ENCODE measurements at places on chromosomes 3 and 15.

DNA sequence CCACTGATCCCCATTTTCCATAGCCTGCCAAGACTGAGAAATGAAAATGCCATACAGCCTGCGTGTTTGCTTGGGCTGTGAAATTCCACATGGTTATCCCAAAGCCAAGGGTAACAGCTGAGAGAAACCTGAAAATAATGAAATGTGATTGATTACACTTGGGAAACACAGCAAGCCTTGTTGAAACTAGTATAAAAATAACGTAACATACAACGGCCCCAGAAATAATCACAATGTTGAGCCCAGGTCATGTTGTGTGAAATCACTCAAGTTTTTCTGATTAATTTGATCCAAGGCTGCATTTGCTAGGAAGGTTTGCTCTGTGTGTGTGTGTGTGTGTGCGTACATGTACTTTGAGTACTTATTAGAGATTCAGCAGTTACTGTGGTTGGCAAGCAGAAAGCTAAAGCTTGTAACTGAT, 269.0 kb downstream of the OXSM start:
- DNase-seq = no peak

DNA sequence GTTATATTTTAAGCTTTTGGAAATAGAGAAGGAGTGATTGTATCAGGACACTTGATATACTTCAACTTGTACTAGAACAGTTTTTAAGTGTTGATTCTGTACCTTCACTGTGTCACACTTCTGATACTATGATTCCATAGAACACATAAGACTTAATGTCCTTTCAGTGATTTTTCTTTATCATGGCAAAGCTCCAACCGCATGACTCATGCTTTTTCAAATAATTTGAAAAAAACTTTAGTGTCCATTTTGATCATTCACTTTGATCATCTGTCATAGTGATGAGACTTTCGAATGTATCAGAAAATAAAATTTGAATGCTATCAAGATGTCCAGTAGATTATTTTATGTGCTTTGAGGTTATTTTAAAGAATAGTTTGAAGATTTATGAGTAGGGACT, 32.0 kb downstream of the AP4E1 start:
- no peak for DNase-seq

GRCh38 chr3:5035692-5036391, 56.6 kb downstream of the BHLHE40 start:
- DNase-seq = no peak

DNA sequence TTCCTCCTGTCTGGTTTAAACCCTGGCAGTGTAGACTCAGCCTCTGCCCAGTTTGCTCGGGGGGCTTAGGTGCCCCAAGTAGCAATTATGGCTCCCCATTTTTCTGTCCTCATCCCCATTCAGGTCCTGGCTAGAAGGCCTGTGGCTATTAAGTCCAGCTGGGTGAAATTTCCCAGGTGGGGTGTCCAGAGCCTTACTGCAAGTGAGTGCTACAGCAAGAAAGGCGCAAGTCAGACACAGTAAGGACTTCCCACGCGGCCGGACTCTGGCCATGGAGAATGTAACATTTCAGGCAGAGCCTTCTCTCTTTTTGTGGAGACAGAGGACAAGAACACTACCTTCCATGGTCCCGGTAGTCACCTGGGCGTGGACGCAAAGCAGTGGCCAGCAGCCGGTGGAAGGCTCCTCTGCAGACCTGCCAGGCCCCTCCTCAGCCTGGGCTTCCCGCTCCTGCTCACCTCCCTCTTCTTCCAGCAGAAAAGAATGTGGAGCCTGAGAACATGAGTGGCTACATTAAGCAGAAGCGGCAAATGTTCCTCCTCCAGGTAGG, 23.3 kb downstream of the CFAP100 start:
- DNase-seq = no peak

- no peak for DNase-seq
Observed at GRCh38 chr3:38210141-38210757, 44.9 kb downstream of the OXSR1 start.

- no peak for DNase-seq
Observed at GRCh38 chr3:64303401-64303800, 78.1 kb upstream of the PRICKLE2 start.

DNA sequence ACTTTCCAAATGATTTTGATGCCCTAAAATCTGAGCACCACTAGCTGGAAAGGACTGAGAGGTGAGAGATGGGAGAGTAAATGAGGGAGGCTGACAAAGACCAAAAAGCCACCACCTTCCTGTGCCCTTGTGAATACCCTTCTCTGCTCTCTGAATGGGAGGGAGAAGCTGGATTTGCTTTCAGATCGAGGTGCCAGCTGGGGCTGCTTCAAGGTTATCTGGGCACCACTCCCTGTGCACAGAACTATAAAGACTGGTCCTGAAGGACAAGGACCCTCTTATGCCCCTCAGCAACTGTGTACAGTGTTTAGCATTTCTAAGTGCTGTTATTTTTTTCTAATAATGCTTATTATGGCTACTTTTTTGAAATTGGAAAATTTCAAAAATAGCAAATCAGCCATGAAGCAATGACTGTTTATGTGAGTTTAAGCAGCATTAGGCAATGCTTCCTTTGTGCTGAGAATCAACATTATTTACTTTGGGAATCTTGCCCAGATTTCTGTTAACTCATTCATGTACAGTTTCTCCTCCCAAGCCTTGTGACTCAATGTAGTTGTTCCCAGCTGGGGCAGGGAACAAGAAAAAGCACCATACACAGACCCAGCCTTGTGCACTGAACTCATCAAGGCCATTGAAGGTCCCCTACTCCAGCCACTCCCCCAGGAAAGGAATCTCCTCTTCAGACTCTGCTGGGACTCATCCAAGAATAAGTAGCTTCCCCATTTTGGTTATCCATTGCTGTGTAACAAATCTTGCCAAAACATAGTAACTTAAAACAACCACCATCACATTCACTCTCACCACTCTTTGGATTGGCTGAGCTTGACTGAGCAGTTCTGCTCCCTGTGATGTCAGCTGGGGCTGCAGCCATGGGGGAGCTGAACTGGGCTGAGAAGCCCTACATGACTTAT, 37.3 kb upstream of the CDV3 start:
- DNase-seq = no peak

DNA sequence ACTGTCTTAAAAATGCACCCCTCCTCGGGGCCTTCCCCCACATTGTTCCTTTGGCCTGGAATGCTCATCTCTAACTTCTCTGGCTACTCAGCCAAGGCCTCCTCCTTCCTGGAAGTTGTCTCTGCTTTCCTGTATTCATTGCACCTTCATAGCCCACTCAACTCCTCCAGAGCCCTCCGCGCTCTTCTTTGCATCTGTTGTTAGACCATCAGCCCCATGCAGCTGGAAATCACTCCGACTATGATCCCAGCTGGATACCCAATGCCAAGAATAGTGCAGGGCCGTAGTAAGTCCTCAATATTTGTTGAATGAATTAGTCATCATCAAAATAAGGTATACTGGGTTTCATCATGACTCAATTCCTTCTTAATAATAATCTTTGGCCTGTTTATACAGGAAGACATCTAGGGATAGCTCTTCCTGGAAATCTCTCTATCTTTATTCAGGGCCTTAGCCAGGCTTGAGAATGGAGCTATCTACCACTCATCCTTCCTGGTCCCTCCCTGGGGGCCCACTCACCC, 112.7 kb downstream of the SYNPR start:
- DNase-seq = no peak

Measured in central memory CD4-positive, alpha-beta T cell (primary cell).